NCI-H2081 treated with DMSO at 0.1 percent for 48 hours (cell line): ENCODE measurements at places on chromosomes 4 and X.

DNA sequence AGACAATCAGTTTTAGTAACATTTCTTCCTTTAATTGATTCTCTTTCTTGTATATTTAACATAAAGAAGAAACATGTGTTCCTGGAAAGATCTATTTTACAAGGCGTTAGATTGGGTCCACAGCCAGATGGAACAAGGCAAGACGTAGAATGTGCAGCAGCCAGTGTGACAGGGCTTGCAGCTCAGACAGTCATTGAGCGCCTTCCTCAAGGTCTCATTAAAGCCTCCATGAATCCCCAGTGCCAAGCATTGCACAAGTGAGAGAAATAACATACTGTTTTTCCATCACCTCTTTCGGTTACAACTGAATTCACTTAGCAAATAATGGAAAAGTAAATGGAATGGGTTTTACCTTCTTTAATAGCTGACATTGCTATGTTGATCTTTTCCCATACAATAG lies 292.5 kb downstream of the USP46 start:
- DNase-seq, result no peak

DNA sequence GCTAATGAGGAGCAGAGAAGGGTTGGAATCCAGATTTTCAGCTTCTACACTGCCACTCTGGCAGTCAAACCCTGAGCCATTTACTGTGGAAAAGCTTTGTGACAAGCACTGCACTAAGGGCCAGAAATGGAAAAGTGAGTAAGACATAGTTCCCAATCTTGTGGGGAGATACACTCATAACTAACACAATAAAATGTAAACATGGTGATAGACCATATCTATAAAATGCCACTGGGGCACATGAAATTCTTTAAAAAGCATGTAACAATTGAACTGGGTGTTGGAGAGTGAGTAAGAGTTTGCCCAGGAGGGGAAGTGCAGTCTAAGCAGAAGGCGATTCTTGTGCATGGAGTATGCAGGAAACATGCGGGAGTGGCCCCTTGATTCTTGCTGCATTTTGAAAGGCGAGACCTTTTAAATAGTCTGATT lies 32.0 kb upstream of the ANXA5 start:
- no peak for DNase-seq

DNA sequence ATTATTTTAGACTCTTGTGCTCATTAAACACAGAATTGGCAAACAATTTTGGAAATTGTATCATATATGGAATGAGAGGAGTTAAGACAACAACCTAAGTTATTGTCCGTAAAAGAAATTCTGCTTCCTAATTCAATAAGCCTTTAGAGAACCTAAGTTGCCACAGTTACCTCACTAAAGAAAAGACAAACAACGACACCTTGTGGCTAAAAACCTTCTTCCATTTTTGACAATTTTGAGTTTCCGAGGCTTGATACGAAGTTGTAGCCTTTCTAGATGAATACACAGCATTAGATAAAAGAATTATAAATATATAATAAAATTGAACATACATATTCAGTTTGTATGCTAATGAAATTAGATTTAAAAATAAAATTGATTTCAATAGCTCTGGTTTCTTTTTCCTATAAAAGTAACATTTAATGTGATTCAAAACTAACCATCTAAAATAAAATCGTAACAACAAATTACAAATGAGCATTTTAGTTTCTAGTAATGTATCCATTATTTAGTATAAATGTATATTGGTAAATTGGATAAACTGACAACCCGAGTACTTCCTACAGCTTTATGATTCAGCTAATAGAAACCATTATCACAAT lies 275.1 kb downstream of the GPM6A start:
- DNase-seq, result peak; percentile 7

- no peak for DNase-seq
Observed at GRCh38 chrX:109268340-109268739, 213.5 kb downstream of the GUCY2F start.

GRCh38 chrX:35858906-35859305 lies 60.6 kb upstream of the CFAP47 start:
- DNase-seq, result no peak

DNA sequence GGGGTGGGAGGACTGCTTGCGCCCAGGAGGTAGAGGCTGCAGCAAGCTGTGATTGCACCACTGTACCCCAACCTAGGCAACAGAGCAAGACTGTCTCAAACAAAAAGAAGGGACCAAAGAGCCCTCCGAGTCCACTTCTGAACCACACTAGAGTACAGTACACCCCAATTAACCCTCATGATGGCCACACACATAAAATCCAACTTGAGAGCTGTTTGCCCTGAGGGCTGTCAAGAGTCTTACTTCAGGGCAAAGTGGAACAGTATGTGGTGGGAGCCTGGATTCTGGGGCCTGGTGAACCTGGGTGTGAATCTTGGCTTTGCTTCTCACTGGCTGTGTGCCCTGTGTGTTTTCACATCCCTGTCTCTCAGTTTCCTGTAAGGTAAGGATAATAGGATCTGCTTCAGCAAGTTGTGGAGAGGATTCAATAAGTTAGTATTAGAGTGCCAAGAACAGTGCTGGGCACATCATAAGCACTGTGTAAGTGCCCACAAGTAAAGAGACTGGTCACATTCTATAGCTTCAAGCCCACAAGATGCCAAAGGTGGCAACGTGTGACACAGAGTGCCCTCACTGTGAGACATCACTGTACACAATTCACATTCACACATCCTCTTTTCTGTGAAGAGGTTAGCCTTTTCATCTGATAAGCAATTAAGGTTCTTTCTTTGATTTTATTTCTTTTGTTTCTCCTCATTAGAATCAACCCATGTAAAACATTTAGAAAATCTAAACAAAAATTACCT lies 52.1 kb downstream of the LEF1 start:
- DNase-seq, result no peak

DNA sequence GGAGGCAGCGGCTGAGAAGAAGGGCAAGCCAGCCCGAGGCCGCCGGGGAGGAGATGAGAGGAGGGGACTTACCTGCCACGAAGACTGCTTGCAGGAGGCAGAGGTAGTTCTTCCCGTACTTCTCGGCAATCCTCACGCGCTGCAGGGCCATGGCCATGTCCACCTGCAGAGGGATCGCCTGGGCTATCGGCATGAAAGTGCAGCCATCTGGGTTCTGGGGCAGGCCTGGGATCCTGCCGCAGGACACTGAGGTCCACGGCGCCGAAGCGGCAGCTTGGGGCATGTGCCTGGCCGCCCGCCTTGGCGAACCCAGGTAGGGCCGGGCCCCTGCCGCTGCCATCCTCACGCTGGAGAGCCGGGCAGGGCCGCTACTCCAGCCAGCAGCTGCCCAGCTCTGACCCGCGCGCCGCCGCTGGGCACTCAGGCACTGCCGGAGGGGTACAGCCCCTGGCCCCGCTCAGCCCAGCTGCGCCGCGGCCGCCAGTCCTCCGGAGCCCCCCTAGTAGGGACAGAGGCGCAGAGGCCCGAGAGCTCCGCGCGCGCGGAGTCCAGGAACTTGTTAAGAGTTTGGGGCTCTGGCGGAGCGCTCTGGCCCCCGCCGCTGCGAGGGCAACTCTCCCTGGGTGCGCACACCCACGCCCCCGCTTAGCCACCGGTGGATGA lies 16.0 kb downstream of the MCF2 start:
- no peak for DNase-seq

- no peak for DNase-seq
Observed at GRCh38 chr4:71259280-71259679, 79.5 kb upstream of the SLC4A4 start.

- DNase-seq, result no peak
Observed at GRCh38 chr4:173591760-173592159, 61.7 kb upstream of the HAND2 start.

DNA sequence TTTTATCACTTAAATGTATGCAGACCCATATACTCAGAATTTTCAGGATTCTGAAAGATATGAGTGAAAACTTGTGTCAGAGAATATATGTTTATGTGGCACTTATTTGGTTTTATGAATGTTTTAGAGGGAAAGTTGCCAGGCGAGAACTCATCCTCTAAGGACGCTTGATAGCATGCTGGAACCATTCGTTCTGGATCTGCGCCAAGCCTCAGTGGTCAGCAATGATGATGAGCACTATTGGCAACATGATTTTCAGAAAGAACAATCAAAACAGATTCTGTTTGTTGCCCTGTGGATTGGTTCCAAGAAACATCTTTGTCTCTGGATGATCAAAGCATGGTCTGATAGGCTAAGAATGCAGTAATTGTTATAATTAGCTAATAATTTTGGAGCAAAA lies 32.1 kb upstream of the RAPGEF2 start:
- no peak for DNase-seq

DNA sequence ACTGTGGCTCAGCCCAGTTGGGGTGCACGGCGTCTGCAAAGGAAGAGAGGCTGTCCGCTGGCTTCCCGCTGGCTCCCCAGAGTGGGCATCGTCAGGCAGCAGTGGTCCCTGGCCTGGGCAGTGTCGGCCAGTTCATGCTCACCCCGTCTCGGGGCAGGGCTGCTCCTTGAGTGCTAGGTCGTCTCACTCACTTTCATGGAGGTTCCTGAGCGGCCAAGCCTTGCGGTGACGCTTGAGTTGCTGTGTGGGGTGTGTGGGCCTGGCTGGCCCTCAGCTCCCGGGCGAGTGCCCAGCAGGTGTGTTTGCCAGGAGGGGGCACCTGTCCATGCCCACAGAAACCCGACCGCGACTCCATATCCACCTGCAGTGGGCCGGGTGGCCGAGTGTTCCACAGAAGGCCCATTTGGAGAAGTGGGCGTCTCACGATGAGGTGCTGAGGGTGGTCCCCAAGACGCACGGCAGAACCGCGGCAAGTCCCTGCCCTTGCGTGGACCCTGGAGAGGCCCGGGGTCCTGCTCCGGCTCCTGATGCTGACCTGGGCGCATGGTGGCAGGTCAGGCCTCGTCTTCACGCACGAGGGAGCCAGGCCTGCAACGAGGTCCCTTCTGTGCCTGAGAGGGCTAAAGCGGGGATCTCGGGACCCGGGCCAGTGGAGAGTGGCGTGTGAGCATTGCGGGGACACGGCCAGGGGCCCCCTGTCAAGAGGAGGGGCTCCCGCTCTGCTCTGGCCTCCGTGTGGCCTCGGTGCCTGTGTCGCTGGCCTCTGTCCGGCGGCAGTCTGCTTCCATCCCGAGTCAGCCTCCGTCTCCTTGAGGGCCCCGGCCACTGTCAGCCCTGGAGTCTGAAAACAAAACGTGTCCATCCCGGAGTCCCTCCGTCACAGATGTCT lies 18.5 kb upstream of the UVSSA start:
- DNase-seq, result no peak

GRCh38 chrX:40729598-40730584 lies 5.5 kb downstream of the MED14 start:
- no peak for DNase-seq

- DNase-seq, result no peak
Observed at GRCh38 chr4:58113126-58113525, 1002.9 kb upstream of the IGFBP7 start.

- DNase-seq, result no peak
Observed at GRCh38 chr4:125314676-125315575, at the start of gene FAT4. Gene FAT4, plus strand, starts transcription at chr4:125314955. Its CDS starts 1,457 bp downstream, at chr4:125316412.

DNA sequence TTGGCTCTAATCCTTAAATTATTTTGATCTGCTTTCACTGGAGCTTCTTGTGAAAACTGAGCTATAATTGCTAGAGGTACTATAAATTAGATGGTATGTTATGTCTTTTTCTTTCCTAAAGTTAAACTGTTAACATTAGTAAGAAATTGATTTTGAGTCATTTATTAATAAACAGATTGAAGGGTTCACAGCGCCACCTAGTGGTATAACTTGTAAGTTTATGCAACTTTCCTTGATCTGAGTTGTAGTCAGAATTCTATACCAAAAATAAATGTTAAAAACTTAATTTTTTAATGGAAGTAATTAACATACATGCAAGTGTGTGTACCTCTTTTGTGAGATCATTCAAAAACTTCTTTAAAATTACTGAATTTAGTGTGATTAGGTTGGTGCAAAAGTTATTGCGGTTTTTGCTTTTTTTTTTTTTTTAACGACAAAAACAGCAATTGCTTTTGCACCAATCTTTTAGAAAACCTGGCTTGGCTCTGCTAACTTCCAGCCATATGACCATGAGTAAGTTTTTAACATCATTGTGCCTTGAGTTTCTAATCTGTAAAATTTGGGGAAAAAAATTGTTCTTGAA lies 151.5 kb downstream of the CENPC start:
- no peak for DNase-seq

- no peak for DNase-seq
Observed at GRCh38 chr4:102180046-102180445, 165.2 kb downstream of the SLC39A8 start.

GRCh38 chrX:135477576-135477975 lies 42.9 kb upstream of the INTS6L start:
- DNase-seq, result no peak

- no peak for DNase-seq
Observed at GRCh38 chr4:15327311-15328298, 100.2 kb upstream of the C1QTNF7 start.

DNA sequence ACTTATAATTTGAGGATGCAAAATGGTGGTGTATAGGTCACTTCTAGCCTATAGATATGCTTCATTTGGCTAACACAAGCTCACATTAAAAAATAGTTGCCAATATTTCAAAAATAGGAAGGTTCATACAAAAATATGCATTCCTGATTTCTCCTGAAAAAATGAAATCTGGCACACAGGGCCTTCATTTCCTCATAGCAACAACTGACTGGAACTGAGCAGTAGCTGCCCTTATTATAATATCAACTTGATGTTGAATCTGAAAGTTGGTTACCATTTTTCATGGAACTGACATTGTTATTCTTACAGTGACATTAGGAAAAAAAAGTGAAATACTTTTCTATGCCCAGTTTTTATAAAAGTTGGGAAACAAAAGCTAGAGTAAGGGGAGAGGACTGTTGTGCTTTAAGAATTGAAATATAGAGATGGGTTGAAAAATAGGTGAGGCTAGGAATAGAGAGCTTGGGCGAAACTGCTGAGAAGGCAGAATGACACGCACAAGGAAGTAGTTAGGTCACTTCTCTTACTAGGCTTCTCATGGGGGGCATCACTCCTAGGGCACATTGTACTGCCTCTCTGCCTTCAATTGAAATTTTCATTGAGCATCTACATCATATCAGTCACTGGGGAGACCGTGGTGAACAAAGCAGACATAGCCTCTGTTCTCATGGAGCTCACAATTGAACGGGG lies 43.1 kb upstream of the C1GALT1C1 start:
- DNase-seq, result no peak

DNA sequence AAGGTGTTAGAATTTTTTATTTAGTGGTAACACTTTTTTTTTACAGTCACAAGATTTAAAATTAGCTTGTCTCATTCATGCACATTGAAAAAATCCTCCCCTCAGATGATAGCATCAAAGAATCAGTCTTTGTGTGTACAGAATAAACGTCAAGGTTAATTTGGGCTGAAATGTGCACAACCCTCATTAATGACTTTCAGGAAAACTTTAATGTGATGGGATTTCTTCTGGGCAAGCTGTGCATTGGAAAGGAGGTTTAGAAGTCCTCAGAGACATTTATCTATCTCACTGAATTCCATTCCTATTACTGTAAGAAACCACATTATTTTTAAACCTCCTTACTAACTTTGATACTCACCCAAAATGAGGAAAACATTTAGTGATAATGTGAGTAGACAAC lies 88.2 kb upstream of the TECRL start:
- DNase-seq, result no peak

DNA sequence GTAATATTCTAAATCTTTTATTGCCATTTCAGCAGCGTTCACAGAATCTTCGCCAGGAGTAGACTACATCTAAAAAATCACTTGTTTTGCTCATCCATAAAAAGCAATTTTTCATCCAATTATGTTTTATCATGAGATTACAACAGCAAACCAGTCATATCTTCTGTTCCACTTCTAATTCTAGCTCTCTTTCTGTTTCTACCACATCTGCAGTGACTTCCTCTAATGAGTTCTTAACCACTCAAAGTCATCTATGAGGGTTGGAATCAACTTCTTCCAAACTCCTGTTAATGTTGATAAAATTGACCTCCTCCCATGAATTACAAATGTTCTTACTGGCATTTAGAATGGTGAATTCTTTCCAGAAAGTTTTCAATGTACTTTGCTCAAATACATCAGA lies 174.4 kb upstream of the BRWD3 start:
- no peak for DNase-seq
